ENCODE measurements at places on chromosomes 5 and 9.

DNA sequence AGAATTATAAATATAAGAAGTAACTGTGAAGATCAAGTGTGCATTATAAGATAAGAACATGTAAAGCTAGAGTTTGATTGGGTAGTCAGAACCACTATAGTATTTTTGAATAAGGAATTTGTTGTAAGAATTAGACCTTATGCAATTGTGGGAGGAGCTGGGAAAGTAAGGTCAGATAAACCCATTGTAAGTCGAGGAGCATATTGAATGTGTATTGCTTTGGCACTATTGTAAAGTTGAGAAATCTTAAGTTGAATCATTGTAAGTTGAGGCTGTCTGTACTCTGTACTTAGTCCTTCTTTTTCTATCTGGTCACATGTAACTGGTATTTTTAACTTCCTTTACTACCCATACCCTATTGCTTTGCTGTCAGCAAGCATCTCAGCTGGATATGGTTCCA lies 158.7 kb downstream of the CCDC171 start:
- no peak for DNase-seq

- DNase-seq, result no peak
Measured at GRCh38 chr5:180540050-180540694, 46.0 kb downstream of the CNOT6 start.

DNA sequence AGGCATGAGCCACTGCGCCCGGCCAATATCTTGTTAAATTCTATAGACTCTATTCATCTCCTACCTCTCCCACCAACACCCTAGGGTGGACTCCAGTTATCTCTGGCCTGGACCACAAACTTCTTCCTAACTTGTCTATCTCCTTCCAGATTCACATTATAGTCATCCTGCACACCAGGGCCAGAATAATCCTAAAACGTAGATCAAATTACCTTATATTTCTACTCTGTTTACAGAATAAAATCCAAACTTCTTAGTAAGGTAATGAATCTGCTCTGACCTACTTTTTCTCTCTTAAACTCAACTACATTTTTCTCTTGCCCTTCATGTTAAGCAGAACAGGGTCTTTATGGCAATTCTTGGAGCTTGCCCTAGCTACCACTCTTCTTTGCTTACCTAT lies 6.9 kb downstream of the ELL2 start:
- no peak for DNase-seq

DNA sequence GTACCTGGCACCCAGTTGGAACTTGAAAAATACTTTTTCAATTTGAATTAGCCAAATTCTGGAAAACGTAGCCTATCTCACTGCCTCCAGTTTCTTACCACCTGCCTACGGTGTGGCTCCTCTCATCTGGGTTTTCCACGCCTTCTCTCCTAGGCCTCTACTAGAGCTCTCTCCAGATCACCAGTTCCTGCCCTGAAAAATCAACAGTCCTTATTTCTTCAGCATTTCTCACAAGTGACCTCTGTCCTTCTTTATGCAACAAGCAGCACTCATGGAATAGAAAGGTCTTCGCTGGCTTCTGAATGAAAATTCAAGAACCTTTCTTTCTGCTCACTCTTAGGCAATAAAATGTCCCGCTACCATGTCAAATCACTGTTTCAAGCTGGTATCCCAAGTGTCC lies 64.8 kb downstream of the PIP5K1B start:
- no peak for DNase-seq

DNA sequence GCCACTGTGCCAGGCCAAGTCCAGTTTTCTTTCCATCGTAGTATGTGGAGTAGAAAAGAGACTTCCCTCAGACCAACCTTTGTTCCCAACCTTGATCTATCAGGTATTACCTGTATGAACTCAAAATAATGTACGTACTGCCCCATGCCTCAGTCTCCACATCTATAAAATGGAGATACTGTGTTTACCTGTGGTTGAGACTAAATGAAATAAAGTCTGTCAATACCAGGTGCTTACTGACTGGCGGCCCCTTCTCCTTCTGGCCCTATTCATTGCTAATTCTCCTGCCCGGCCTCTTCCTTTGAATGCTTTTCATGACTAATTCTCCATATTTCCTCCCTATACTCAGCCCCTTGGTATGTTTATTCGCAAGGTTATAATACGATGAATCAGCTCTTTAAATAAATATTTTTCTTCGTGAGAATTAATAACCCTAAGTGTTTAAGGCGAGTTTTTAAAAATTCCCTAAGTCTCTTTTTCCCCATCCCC lies 89.6 kb upstream of the BASP1 start:
- DNase-seq, result no peak

DNA sequence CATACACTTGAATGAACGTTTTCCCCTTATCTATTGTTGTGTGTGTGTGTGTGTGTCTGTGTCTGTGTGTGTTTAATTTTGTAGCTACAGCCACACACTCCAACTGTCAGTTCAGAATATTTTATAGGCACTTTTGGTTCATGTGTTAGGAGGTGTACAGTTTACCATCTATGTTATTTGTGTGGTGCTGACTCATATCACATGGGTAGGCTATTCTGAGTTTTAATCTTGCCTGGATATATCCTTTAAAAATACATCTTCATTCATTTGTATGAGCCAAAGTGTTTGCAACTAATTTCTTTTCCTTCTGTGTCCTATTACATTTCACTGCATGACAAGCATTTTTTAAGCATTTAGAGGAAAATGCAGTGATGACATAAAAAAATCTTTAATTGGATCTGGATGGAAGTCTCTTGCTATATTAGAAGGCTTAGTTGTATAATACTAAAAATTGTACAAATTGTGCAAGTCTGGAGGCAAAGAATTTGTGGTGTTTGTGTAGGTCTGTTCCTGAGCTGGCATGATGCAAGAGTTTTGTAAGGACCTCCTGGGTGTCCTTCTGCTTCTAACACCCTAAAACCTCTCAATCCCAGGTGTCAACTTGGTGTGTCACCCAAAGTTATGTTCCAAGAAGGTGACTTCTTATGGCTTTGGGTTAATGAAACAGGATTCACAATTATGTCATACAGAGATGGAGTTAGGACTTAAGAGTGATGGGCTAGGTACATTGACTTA lies 52.4 kb upstream of the HMHB1 start:
- DNase-seq, result no peak

DNA sequence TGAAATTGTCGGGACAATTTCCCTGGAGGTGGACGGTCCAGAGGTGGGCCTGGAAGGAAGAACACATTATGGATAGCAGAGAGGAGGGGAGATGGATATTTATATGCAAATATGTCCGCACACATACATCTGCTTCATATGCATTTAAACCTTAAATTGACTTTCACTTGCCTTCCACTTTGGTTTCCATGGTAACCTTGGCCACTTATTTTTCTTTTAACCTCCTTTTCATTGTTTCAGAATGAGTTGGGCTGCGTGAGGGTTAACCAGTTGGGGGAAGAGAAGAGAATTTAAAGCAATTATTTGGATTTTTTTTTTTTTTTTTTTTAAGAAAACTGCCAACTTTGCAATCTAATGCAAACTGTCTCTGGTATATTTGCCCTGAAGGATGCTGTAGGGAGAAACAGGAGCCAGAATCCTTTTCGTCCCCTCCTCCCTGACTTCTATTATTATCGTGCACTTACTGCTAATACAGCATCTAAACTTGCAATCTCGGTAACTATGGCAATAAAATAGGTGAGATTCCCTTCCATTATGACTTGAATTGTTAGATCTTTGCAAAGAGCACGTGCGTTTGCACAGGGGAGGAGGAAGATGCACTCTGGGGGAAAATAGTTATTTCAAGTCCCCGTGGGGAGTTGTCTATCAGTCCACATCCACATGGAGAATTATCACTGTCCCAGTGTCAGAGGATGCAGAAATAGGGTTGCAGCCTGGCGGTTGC lies 35.6 kb downstream of the TLR4 start:
- no peak for DNase-seq

- peak; percentile 53 for DNase-seq
Measured at GRCh38 chr5:160438316-160439204, 16.9 kb downstream of the PTTG1 start.

DNA sequence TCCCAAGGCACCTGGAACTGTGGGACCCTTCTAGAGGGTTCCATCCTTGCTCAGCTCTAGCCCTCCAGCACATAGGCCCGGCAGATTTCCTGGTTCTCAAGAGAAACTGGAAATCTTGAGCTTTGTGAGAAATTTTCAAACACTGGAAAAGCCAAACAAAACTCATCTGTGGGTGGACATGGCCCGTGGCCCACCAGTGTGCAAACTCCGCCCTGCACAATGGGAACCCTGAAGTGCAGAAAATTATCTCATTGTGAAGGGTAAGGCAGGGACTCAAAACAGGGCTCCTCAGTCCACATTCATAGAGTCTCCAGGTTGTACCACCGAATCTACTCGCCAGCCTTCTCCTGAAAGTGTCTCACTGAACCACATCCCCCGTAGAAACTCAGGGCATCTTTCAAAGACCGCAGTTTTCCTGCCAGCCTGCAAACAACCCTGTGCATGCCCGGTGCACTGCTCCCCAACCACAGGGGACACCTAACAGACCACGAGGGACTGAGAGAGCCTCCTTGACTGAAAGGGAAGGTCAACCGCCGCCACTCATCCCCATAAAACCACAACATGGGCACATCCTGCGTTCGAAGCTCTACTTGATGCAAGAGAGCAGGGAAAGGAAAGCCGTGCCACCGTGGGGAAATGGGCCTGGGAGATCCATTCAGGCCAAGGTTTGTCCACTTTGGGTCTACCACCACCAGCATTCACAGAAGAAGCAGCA lies 18.1 kb downstream of the ADAMTS2 start:
- DNase-seq, result no peak

GRCh38 chr5:91390268-91390667 lies 7.2 kb upstream of the ARRDC3 start:
- no peak for DNase-seq

GRCh38 chr9:114770991-114771390 lies 34.8 kb downstream of the TNFSF15 start:
- no peak for DNase-seq

GRCh38 chr9:90956026-90956810 lies 154.6 kb downstream of the SYK start:
- no peak for DNase-seq

- peak; percentile 25 for DNase-seq
Measured at GRCh38 chr9:72557549-72557948, 36.1 kb downstream of the TMC1 start.

DNA sequence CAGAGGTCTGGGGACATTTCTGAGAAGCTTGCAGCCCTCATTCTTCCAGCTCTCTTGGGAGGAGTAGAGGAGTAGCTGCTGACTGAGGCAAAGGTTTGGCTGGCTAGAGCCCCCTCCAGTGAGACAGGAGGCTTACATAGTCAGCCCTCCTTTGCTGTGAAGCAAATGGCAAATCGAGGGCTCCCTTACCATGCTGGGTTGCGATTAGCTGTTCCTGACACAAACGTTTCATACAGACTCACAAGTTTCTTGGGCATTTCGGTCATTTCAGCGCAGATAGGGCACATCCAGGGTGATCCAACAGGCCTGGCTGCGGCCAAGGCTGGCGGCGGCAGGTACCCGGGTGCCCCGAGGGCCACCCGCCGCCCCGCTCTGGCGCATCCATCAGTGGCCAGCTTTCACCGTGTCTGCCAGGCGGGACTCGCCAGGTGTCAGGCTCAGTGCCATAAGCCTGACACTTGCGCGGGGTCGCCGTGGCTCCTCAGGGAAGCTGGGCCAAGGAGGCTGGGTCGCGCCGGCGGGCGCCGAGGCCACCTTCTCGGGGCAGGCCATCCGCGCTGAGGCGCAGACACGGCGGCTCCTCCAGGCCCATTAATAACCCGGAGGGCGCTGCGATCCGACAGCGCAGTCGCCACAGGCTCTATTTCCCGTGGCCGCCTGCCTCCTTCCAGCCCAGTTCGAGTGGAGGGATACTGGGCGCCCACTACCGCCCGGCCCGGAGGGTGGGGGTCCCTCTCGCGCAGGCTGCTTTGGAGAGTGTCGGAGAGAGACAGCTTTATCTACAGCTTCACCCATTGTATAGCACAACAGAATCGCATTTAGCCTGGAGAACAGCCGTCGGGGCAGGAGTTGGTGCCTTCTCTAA lies 9.1 kb downstream of the PRDM6 start:
- no peak for DNase-seq

DNA sequence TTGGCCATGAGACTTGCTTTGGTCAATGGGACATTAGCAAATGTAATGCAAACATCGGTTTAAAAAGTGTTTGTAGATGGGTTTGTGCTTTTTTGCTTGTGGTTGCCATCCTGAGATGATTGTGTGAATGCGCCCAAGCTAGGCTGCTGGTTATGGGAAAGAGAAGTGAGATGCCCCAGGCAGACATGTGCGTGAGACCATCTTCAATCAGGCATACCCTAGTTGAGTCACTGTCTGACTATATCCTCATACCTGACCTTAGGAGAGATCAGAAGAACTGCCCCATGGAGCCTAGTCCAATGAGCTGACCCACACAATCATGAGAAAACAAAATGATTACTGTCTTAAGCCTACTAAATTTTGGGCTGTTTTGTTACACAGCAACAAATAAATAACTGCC lies 36.8 kb upstream of the ZNF608 start:
- no peak for DNase-seq

GRCh38 chr5:17361331-17361730 lies 136.7 kb upstream of the TAF11L2 start:
- DNase-seq, result no peak

- DNase-seq, result no peak
Measured at GRCh38 chr5:169567079-169567478, 16.5 kb upstream of the SPDL1 start.

DNA sequence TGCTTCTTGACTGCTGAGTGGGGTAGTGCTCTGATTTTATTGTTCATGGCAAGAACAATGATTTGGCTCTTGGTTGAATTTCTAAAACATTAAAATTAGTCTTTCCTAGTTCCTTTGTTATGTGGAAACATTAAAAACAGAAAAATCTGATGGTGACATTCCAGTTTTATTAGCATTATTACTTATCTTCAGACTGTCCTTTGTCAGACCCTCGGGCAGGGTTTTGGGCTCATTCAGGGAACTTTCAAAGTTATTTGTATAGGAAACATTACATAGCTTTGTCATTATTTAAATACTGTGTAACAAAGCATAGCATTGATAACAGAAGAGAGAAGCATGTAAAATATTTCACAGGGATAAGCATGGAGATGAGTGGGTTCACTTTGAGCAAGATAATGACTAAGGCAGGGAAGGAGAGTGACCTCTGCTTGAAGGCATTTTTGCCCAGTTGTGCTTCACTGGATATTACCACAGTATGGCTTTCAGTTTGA lies 119.9 kb downstream of the KDM4C start:
- DNase-seq, result no peak

DNA sequence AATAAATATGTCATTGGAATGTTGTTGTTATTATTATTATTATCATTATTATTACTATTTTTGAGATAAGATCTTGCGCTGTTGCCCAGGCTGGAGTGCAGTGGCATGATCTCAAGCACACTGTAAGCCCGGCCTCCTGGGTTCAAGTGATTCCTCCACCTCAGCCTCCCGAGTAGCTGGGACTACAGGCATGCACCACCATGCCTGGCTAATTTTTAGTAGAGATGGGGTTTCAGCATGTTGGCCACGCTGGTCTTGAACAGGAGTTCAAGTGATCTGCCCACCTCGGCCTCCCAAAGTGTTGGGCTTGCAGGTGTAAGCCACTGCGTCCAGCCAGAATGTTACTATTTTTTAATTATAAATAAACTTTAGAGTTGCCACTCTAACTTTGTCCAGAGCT lies 14.4 kb downstream of the ZNF462 start:
- no peak for DNase-seq

Measured in activated naive CD8-positive, alpha-beta T cell treated with anti-CD3 and anti-CD28 coated beads for 36 hours (primary cell).